ENCODE measurements at places on chromosomes 4 and X.

GRCh38 chr4:135239964-135240363 is 1038.4 kb upstream of the PABPC4L start:
- DNase-seq: no peak

GRCh38 chr4:142509881-142510280 is 336.2 kb downstream of the INPP4B start:
- DNase-seq: no peak

DNA sequence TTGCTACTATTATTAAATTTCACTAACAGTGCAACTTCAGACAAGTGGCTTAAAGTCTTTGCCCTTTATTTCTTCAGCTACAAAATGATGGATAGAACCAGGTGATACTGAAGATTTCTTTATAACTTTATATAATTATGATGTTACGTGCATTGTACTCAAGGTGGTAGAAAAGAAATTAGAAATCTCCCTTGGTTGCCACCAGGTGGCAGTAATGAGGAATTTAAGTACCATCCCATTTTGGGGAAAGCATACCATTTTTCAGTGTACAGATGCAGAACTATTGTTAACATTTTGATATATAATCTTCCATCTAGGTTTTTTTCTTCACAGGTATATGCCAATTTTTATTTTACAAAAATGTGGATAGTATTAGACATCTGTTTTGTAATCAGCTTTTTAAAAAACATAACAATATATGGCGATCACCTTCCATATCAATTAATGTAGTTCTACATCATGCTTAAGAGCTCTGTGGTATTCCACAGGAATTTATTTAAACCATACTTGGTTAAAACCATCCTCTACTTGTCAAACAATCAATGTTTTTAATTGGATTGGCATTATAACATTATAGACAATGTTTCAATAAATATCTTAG is 37.7 kb upstream of the RAB33B start:
- DNase-seq: no peak

DNA sequence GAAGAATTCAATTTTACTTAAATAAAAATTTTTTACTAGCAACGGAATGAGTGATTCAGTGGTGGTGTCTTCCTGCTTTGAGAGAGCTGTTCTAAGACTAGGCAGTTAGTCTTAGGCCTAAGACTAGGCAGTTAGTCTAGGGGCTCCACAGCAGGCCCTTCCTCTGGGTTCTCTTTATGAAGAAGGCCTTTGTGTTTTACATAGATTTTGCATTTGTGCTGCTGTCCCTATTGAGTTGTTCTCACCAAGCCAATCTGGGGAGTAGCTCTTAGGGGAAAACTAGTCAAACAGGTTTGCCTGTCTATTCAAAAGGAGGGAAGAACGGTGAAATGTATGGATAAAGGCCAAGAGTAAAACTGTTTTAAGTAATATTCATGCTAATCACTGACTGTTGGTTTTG is 7.6 kb downstream of the UGT8 start:
- no peak for DNase-seq

DNA sequence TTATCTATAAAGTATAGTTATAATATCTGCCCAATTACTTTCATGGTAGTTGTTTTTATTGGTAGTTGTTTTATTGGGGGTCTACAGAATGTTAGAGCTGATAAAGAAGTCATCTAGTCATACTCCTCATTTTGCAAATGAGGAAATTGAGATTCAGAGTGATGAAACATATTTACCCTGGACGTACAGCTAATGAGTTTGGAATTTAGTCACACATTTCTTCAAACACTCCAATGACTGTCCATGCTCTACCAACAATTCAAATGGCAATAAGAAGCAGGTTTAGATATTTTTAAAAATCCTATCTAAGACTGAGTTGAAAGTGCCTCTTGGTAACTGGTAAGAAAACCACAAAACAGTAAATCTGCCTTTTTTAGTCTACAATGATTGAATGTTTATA is 98.2 kb downstream of the MAGEC1 start:
- no peak for DNase-seq

- DNase-seq: no peak
Measured at GRCh38 chr4:78059524-78059889, 2.4 kb downstream of the FRAS1 start.

GRCh38 chrX:12673487-12673886 is 117.7 kb upstream of the PRPS2 start:
- DNase-seq: no peak

- DNase-seq: no peak
Measured at GRCh38 chrX:107662824-107663223, 34.5 kb downstream of the PRPS1 start.

DNA sequence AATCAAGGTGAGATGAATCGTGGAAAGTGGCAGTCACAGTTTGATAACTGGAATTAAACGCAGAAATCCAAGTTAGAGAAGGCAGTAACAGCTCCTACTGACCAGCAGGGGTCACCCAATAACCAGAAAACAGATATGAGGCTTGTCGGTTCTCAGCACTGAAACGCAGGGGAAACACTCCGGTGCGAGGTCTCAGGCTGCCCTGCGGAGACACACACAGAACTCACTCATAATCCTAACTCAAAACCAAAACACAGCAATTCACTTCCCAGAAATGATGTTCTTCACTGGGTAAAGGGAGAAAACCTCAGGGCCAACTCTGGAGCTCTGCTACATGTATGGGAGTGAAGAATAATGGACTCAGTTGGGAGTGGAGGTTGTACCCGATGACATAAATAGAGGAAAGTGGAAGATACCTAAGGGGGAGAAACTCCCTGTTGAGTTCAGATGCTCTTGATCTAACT is 384.4 kb downstream of the RAPGEF2 start:
- no peak for DNase-seq

GRCh38 chr4:174422893-174423256 is 99.4 kb downstream of the HPGD start:
- DNase-seq: no peak

DNA sequence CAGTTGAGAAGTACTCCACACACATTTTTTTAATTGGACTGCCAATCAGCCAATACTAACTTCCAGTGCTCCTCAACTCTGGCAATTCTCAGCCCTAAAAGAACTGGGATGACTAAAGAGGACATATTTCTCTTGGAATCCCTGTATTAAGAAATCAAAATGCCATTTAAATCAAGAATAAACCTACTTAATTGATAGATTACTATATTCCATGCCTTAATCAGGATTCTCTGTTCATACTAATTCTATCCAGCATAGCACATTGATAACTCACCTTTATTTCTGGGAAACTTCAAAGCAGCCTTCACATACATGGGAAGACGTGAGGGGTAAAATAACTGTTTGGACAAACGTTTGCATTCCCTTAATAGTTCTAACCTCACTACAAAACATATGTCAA is 93.0 kb upstream of the DKK2 start:
- no peak for DNase-seq

DNA sequence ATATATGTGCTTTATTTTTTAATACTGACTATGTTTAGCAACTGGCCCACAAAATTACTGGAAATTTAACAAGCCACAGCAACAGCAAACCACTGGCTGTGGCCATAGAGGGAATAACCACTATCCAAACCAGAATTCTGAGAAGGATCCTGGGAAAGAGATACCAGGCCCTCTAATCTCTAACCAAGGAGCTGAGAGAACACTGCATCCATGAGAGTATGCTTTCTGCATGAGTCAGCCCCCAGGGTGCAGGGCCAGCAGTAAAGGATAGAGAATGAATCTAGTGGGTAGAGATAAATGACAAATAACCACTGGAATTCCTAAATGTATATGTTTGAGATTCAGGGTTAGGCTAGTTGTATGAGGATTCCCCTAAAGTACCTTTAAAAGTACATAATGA is 221.8 kb downstream of the KIT start:
- DNase-seq: no peak

- no peak for DNase-seq
Measured at GRCh38 chr4:77872723-77873445, 10.3 kb downstream of the MRPL1 start.

- DNase-seq: no peak
Measured at GRCh38 chr4:177562163-177562562, 119.9 kb upstream of the AGA start.

DNA sequence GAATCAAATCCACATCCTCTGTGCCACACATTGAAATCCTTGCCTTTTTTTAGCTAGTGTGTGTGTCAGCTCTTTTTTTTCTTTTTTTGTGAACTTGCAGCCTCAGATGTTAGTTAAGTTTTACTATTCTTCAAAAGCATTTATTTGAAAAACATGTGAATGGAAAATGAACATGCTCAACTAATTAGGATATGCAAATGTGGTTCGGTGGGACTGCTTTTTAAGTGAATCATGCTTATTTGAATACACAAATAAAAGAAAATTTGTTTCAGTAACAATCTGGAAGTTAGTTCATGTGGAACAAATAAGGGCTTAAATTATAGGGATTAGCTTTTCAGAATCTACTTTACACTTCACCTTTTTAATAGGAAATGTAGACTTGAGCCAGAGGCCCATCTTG is 751.5 kb upstream of the FAM241A start:
- DNase-seq: no peak

DNA sequence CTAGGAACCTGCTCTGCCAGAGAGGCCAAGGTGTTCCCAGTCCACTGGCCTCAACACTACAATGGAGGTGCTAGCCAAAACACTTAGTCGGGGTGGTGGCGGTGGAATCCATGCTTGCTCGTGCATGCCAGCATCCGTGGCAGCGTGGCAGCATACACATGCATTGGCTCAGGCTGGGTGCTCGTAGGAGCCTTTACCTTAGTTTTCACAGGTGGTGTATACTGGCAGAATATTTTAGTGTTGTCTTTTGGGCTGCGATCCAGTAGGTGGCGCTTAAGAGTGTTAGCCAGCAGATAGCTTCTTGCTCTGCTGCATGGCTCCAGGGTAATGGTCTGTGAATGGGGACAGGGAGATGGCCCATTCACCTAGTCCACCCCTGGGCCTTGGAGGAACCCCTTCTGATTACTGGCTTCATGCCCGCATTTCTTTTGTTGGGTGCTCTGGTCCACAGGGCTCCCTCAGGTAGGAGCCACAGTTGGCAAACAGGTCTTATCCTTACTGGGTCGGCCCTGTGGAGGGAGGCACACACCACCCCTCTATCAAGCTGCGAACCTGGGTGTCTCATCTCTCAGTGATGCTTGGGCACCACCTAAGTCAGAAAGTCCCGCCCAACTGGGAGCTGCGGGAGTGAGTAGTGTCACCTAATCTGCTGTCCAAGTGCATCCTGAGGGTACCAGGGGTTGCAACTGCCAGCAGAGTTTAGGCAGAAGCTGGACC is 40.0 kb downstream of the RIPPLY1 start:
- DNase-seq: no peak

- DNase-seq: no peak
Measured at GRCh38 chr4:89071311-89071710, 14.3 kb upstream of the FAM13A start.

GRCh38 chrX:43564953-43565352 is 91.1 kb upstream of the MAOA start:
- no peak for DNase-seq

- no peak for DNase-seq
Measured at GRCh38 chr4:121198251-121198650, 34.1 kb upstream of the TNIP3 start.

DNA sequence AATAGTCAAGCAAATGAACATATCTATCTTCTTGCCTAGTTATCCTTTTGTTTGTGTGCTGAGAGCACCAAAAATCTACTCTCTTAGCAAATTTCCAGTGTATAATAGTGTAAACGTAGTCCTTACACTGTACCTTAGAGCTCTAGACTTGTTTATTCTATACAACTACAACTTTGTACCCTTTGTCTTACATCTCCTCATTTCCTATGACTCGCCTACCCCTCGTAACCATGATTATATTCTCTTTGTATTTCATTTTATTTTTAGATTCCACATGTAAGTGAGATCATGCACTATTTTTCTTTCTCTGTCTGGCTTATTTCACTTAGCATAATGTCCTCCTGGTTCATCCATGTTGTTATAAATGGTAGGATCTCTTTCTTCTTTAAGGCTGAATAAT is 37.6 kb downstream of the MAGEB5 start:
- no peak for DNase-seq

GRCh38 chr4:176636292-176636691 is 156.4 kb downstream of the VEGFC start:
- DNase-seq: no peak

DNA sequence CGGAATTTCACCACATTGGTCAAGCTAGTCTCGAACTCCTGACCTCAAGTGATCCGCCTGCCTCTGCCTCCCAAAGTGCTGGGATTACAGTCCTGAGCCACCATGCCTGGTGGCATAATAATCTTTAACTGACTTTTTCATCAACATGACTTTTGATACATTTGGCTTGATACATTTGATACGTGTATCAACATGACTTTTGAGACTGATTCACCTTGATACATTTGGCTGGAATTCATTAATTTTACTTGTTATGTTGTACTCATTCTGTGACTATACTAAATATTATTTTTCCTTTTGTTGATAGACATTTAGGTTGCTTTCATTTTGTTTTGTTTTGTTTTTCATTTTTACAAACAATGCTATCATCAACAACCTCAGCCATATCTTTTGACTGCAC is 6.3 kb downstream of the TMEM154 start:
- DNase-seq: no peak

DNA sequence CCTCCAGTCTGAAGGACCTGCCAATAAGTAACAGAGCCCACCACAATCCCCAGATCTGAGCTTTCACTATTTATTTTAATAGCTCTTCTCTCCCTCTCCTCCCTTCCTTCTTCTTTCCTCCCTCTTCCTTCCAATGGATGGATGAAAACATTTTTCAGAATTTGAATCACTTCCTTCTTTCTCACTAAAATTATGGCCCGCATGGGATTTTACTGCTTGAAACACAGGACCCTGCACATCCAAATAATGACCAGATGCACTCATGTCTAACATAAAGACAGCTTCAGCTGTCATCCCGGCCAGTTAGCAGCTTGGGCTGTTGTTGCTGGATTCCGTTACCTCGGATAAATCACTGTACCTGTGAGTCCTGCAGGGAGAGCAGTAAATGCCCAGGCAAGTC is 5.4 kb upstream of the PHEX start:
- no peak for DNase-seq

GRCh38 chrX:149648932-149649331 is 17.3 kb upstream of the TMEM185A start:
- no peak for DNase-seq

Measured in activated T-cell treated with anti-CD3 and anti-CD28 coated beads for 4 hours (primary cell).